Ureter (tissue), 1 donor: ENCODE measurements at places on chromosomes 2 and 18. TPM values are rescaled to one million over a fixed set of nuclear protein-coding genes. Genes with fewer than 3 reads are reported as not detected.

- DNase-seq = no peak
Measured at GRCh38 chr2:204225671-204226073, 289.1 kb downstream of the ICOS start.

DNA sequence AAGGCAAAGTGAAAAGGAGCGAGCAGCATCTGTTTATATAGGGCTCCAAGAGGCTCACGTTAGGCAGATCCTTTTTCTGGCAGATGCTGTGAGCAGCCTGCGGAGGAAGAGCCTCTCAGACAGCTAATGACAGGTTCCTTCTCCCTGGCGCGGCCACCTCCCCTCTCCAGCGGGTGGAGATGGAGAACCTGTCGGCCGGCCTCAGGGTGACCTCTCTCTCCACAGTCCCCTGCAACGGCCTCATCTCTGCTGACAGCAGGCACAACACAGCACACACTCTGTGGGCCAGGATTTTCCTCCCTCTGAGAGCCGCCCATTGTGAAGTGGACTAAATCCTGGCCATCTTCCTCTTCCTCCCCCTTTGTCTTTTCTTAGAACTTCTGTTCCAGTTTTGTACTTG, 119.8 kb downstream of the PRKCE start:
- peak; percentile 60 for DNase-seq

DNA sequence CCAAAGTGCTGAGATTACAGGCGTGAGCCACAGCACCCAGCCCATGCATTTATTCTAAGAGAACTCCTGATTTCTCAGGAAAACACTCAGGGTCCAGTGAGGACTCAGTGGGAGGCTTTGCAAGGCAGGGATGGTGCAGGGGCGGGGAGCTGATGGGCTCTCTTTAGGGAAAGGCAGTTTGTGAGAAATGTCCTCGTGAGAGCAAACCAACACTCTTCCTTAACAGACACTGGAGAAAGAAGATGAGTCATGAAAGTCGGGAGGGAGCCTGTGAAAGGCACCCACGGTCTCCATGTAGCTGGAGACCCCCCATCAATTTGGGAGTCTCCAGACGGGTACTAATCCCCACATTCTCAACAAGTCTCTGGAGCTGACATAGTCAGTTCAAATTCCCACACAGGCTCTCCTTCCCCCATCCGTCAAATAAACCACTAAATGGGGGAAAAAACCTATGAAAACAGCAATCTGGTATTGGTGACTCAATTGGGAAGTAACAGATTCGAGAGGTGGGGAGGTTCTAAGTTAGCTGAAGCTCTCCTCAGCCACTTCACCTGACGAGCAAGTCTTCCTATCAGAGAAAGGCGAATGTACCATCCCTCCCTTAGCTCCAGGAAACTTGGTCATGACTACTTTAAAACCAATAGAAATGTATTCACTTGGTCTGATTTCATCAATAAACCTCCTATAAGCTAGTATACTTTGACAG, 11.0 kb upstream of the CREG2 start:
- DNase-seq = no peak

GRCh38 chr2:210475706-210476105, 853 bp downstream of the LANCL1 start:
- DNase-seq = no peak

DNA sequence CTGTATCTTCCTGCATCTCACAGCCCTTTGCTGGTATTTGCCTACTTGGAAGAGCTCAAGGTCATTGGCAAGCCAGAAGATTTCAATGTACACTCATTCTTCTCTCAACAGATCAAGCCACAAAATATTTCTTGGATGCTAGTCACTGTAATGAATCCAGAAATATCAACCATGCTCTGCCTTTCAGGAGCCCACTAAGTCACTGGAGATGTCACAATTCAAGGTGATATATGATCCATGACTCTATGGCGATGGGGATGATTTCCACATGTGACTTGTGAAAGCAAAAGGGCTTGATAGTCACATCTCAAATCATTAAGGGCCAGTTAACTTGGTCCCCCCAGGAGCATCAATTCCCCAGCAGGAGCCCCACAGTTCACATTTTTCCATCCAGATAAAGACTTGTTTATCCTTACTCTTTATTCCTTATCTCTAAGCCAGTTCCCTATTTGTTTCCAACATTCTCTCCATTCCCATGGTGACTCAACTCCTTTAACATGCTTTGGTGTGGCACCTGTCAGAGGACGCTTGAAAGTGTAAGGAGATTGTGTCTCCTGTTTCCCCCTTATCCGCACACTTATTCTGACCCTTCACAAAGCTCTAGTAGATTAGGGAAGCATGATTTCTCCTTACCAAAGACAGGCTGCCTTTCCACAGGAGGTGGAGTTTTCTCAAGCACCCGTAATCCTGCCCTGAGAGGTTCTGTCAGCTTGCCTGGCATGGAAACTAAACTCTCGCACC, 15.8 kb downstream of the PKDCC start:
- DNase-seq = no peak

GRCh38 chr2:60958800-60959199, 58.7 kb upstream of the PEX13 start:
- DNase-seq = no peak

DNA sequence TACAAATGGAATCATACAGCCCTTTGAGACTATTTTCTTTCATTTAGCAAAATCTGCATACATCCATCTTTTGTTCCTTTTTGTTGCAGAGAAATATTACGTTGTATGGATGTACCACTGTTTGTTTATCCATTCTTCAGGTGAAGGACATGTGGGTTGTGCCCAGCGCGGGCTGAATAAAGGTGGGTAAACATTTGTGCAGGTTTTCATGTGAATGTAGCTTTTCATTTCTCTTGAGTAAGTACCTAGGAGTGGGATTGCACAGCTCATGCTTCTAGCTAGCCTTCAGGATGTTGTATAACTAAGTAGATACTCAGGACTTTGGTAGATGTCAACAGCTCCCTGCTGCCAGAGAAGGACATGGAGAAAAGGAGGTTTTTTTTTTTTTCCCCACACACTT, 50.6 kb upstream of the SPRED2 start:
- no peak for DNase-seq

DNA sequence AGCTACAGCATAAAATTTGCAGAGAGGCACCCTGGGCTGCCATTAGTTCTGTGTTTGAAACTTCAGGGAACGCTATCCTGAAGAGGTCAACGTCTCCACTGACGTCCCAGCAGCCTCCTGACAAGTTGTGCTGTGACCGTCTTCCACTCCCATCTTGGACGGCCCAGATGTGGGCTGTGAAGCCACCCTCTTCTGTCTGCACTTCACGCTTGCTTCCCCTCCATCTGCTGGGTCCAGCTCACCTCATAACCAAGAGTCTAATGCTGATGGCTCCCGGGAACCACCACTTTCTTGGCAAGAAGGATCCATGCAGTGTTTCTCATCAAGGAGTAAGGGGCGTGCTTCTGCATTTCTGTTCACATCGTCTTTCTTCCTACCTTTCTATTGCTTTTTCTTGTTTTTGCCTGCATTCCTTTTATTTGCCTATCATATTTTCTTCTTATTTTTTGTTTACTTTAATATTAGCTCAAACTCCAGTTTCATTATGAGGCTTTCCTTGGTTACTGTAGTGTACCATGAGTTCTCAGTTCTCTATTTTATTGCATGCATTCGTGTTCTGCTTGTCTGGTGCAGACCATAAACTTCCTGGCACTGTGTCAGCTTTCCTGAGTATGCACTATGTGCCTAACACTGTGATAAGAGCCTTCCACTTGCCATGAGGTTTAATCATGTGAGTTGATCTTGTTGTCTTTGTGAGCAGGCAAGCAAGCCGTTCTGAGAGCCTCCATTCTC, 631.8 kb upstream of the RAB6C start:
- DNase-seq = no peak

- no peak for DNase-seq
Measured at GRCh38 chr2:178863856-178864620, 56.8 kb upstream of the TTN start.

GRCh38 chr2:11786191-11786590, 39.8 kb downstream of the LPIN1 start:
- DNase-seq = no peak

DNA sequence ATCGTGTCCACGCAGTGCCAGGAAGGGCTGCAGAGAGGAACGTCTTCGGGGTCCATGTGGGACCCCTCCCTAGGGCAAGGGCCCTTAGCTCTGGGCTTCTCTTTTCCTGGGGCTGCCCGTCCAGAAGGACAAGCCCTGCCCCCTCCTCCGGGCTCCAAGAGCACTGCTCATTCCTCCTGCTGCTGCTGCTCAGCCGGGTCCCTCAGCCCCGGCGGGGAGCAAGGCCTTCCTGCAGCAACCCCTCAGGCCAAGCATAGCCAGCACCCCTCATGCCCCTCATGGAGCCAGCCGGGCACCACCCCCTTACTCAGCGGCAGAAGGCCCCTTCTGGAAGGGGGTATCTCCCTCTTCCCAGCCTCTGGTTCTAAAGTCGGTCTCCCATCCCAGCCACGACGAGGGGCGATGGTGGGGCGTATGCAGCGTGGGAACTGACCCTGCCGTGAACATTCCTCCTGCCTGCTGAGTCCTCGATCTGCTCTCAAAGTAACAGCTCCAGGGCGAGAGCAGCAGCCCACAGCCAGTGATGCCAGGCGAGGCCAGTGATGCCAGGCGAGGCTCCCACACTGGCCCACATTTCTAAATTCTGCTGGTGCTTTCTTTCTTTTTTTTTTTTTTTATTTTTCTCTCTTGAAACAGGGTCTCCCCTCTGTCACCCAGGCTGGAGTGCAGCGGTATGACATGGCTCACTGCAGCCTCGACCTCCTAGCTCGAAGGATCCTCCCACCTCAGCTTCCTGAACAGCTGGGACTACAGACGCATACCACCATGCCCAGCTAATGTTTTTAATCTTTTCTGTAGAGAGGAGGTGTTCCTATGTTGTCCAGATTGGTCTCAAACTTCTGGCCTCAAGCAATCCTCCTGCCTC, 99.7 kb downstream of the HDAC4 start:
- DNase-seq = no peak

GRCh38 chr2:239151201-239152131, 249.4 kb downstream of the HDAC4 start:
- no peak for DNase-seq

DNA sequence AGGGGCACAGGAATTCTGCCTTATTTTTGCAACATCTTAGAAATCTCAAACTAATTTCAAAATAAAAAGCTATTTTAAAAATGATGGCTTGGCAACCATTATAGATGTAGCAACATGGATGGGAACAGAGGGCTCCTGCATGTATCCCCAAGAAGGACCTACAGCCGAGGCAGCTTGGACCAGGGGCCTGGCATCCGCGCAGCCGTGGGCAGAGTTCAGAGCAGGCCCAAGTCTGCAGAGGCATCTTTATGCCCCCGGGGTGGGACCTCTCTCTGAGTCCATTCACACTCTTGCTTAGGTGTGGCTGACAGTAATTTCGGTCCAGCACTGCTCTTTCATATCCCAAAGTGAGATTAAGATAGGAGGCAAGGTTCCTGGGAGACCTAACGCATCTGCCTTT, 425.8 kb upstream of the MYT1L start:
- no peak for DNase-seq

- no peak for DNase-seq
Measured at GRCh38 chr18:58965291-58966004, 100.8 kb downstream of the ZNF532 start.

ARHGAP28 gene
- 16.0 TPM for total RNA-seq

RBM44 gene
- 1.5 TPM for total RNA-seq

IL36G gene
- not detected for total RNA-seq

MPV17 gene
- 77.1 TPM for total RNA-seq

TIA1 gene
- total RNA-seq = 160 TPM

SCTR gene
- not detected for total RNA-seq

GNLY gene
- 1.9 TPM for total RNA-seq

PSMA8 gene
- not detected for total RNA-seq

ASB18 gene
- not detected for total RNA-seq

C2orf92 gene
- total RNA-seq = 9.2 TPM

GAREM2 gene
- 4.3 TPM for total RNA-seq
